ENCODE measurements at places on chromosomes 7 and 10. TPM values are rescaled to one million over a fixed set of nuclear protein-coding genes. Genes with fewer than 3 reads are reported as not detected.

DNA sequence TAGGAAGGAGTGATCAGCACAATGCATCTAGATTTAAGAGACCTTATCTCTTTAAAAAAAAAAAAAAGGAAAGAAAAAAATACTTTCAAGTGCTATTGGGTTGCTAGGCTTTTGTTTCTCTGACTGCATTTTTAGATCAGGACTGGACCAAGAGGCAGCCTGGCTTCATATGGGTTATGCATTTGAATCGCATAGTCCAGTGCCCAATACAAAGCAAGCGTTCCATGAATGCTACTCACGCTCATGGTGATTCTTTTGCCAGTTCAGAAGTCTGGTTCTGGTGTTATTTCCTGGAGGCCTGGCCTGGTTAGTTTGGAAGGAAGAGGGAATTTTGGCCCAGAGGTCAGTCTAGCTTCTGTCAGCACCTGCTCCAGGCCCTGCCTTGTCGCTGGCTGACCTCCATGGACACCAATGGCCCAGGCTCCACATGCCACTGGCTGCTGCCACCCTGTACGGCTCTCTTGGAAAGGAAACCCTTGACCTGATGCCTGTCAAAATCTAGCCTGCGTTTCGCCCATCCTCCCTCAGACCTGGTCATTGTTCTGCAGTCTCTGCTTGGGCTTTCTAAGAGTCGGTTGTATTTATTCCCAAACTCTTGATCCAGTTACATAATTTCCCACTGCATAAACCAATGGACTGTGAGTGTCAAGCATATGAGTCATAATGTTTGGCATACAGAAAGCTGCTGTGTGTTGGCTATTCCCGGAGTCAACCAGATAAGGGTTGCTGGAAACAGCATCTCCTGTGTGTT is 74.3 kb upstream of the MKX start:
- DNase-seq = no peak

- DNase-seq = no peak
Observed at GRCh38 chr7:151460474-151460855, 20.5 kb upstream of the CRYGN start.

MACC1 gene
- total RNA-seq = not detected

DNA sequence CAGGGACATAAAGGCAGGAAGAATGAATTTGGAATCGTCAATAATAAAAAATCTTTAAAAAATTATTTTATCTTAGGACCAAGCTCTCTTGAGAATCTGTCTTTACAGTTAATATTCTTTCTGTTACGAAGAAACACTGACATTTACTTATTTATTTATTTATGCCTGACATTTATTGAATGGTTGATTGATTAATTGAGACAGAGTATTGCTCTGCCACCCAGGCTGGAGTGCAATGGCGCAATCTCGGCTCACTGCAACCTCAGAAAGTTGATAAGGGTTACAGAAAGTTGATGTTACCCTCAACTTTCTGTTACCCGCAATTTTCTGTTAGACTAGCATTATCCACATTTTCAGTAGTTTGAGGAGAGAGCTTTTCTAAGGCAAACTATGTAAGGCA is 70.1 kb downstream of the CHCHD3 start:
- no peak for DNase-seq

MYL10 gene
- not detected for total RNA-seq

DNA sequence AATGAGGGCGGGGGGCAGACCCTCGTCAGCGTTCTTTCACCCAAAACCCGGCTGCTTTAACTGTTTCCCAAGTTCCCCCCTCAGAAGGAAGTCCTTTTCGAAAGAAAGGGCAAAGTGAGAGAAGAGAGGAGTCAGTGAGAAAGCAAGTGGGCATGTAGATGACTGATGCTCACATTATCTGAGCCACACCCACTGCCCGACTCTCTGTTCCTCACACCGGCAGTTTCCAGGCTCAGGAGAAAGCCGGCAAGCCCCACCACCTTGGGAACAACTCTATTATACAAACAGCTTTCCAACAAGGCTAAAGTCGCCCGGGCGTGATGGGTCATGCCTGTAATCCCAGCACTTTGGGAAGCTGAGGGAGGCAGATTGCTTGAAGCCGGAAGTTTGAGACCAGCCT is 23.1 kb downstream of the RCC1L start:
- no peak for DNase-seq

FAM25C gene
- not detected for total RNA-seq

- no peak for DNase-seq
Observed at GRCh38 chr7:93873998-93874574, 16.5 kb downstream of the TFPI2 start.

TMEM270 gene
- not detected for total RNA-seq

DNA sequence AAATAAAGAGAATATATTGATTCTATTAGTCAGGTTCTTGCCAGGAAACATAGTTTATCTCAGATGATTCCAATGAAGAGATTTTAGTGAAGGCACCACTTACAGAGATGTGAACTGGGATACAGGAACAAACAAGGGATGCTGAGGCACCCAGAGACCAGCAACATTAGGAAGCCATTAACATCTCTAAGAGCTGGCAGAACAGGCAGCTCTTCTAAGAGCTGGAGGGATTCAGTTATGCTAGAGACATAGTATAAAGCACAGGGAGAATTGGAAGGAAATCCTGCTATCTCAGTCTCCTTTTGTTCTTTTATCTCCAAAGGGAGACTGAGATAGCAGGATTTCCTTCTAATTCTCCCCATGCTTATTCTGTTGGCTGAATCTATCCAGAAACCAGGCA is 22.0 kb downstream of the OR6B1 start:
- no peak for DNase-seq

GRCh38 chr10:124058346-124059003 is 34.9 kb downstream of the CHST15 start:
- no peak for DNase-seq

PDZD7 gene
- 0.47 TPM for total RNA-seq

- no peak for DNase-seq
Observed at GRCh38 chr7:988426-988911, 5.5 kb downstream of the CYP2W1 start.

GRCh38 chr7:79317728-79318127 is 135.7 kb downstream of the MAGI2 start:
- no peak for DNase-seq

DNA sequence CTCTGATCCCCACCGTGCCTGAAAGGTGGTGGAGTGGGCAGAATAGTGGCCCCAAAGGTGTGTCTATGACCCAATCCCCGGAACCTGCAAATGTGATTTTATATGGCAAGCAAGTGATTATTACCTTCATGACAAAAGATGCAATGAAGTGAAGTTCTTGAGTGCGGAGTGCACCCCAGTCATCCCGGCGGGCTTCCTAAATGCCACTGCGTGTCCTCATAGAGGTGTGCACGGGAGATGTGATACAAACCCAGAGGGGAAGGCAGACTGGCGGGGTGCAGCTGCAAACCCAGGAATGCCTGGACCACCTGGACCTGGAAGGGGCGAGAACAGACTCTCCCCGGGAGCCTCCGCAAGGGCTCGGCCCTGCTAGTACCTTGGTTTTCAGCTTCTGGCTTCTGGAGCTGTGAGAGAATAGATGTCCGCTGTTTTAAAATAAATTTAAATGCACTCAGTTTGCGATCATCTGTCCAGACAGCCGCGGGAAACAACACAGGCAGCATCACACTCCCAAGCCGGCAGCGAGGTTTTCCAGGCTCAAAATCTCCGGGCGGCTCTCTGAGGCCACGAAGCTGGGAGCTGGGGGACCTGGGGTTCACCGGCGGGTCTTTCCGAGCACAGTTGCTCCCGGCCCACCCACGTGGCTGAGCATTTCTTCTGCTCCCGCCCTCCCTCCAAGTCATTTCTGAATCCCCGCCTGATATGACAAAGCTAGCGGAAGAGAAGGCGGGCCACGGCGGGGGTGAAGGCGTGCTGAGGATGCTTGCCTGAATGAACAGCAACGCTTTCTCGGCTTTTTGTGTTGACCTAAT is 50.4 kb upstream of the EBF3 start:
- no peak for DNase-seq

AGAP4 gene
- total RNA-seq = 16.7 TPM

Measured in activated T-helper 1 cell treated with anti-CD3 and anti-CD28 coated beads, Interleukin-12 subunit alpha, Interleukin-12 subunit beta, Interleukin-2, Interleukin-4 antibody, amounts not matched to agents 30 ng/mL and 10 ng/mL and 1 ng/mL, durations not matched to agents 14 hours and 24 hours and 36 hours (primary cell).